Stimulated activated CD4-positive, alpha-beta T cell treated with anti-CD3 and anti-CD28 coated beads, Interleukin-1b, Interleukin-23, amount 100 ng/mL, for 24 hours (primary cell): ENCODE measurements at places on chromosomes 5 and 9.

DNA sequence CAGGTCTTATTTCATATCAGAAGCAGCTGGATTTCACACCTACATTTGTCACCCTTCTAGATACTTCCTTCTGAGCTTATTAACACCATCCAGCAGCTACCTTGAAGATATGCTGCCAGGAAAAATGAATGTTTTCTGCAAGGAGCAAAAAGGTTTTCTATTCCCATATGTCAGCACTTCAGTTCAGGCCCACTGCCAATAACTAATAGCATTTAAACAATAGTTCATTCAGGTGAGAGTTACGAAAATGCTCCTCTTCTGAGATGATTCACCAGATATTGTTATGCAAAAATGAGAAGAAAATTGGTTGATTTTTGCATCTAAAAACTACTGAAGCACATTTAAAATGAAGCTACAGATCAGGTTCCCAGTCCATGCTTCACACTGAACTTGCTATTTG lies 56.4 kb upstream of the ISL1 start:
- DNase-seq = no peak

GRCh38 chr5:63923914-63924313 lies 38.3 kb downstream of the HTR1A start:
- no peak for DNase-seq

- DNase-seq = no peak
These were observed 8.7 kb downstream of the TRIM36 start for GRCh38 chr5:115160975-115161475.

DNA sequence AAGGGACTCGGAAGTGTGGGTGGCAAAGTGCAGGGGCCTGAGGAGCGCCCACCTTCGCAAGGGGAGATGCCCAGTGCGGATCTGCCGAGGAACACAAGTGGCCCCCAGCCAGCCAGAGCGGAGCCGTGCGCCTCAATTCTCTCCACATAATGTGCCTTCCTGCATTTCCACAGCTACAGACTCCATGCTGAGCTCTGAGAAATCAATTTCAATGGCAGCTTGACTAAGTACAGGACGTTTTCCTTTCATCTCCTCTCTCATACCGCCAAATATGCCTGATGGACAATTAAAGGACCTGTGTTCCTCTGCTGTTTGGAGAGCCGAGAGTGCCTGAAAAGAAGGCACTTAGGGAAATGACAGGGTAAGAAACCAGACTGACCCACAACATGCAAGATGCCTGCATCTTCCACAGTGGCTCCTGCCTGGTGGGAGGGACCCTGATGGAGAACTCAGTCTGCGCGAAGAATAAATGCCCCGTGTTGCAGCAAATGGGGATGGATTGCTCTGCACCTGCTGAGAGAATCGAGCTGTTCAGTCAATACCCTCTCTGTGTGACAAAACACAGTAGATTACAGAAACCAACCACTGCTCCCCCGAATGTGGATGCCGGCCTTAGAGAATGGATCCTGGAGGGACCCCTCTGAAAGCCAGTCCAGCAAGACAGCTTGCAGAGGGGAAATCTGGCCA lies 38.6 kb upstream of the OLFM1 start:
- DNase-seq = no peak

DNA sequence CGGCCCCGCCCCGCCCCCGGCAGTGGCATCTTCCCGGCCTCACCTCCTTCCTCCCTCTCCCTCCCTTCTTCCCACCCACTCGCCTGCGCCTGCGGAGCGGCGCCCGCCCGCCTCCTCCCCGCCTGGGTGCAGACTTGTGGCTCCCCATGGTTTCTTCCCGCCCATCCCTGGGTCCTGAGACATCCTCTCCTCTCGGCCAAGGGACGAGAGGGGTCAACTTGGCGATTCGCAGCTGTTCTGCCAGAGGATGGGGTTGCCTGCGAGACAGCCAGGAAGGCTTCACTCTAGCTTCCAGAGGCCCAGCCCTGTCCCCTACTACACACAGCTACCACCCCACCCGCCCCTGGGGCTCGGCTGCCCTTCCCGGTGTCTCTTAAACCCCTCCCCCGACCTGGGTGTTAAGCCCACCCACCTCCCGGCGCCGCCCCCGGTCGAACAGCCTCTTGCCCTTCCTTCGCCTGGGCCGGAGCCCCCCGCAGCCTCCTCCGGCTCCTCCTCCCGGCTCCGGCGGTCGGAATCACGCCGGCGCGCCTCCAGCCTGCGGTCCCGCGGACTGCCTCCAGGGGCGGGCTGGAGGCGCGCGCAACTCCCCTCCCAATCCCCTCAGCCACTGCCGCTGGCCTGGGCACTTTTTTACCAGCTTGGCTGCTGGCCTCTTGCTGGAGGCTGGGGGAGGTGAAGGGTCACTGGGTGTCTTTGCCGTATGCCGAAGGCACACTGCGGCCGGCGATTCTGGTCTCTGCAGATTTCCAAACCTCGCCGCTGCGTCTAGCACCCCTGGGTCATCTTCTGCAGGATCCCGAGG lies 1.9 kb downstream of the JADE2 start:
- DNase-seq = peak; percentile 71

GRCh38 chr5:4255441-4255840 lies 659.8 kb downstream of the IRX1 start:
- DNase-seq = no peak

- DNase-seq = no peak
These were observed 67.0 kb upstream of the RNU6ATAC start for GRCh38 chr9:134231330-134231745.

GRCh38 chr9:136327304-136327974 lies at the start of gene GPSM1:
Gene GPSM1 (plus strand): TSS chr9:136327539. CDS start chr9:136327696, 157 bp downstream.
- DNase-seq = no peak

DNA sequence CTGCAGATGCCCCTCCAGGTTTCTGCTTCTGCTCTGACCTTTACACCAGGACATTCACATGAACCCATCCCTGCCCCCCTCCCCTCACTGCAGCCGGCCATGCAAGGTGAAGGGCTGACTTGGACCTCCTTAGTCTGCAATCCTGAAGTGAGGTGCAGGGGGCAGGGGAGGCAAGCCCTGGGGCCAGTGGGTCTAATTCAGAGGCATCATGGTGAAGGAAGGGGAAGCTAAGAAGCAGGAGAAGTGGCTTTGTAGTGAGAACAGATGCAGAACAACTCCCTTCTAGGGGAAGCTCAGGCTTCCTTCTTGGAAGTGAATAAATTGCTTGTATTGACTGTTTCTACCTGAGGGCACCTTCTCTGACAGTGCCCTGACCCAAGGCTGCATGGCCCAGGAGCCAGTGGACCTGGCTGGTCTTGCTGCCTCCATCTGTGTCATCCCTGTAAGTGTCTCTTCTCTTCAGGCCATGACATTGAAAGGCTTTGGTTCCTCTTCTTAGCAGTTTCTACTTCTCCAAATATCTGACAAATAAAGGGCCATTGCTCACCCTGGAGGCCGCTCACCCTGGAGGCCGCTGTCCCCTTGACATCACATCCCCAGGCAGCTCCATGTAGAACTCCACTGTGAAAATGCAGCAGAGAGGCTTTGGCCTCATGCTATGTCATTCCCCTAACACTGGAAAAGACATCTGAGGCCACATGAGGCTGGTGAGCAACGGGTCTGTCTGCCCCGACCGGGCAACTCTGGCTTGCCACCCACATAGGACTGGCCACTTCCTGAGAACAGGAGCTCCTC lies 55.3 kb downstream of the GADD45G start:
- DNase-seq = no peak

- no peak for DNase-seq
These were observed 16.2 kb upstream of the TJP2 start for GRCh38 chr9:69157751-69158466.

GRCh38 chr5:81750308-81751008 lies 439 bp downstream of the SSBP2 start:
- no peak for DNase-seq

DNA sequence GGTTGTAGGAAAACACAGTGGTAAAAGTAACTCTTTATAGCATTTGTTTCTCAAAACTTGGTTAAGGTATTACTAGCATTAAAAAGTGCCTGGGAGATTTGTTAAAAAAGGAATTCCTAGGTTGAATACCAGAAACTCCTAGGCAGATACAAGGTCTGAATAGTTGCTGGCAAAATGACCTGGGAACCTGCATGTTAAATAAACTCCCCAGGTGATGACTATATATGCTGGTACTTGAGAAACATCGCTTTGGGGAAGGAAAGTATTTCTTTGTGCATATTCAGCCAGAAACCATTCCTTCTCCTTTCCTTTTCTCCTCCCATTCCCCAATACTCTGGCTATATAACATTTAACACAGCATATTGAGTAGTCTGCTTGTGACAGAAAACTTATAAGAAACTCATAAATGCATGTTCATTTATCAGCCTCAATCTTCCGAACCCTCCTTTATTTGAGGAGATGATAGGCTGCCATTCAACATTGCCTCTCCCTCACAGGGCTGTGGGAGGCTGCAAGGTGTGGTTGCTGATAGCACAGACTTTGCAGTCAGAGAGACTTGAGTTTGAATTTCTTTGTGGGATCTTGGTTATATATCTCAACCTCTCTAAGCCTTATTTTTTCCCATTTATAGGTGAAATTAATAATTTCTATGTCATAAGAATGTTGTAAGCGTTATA lies 28.7 kb downstream of the PCSK1 start:
- no peak for DNase-seq

GRCh38 chr9:128062846-128063831 lies 4.0 kb downstream of the NAIF1 start:
- no peak for DNase-seq

DNA sequence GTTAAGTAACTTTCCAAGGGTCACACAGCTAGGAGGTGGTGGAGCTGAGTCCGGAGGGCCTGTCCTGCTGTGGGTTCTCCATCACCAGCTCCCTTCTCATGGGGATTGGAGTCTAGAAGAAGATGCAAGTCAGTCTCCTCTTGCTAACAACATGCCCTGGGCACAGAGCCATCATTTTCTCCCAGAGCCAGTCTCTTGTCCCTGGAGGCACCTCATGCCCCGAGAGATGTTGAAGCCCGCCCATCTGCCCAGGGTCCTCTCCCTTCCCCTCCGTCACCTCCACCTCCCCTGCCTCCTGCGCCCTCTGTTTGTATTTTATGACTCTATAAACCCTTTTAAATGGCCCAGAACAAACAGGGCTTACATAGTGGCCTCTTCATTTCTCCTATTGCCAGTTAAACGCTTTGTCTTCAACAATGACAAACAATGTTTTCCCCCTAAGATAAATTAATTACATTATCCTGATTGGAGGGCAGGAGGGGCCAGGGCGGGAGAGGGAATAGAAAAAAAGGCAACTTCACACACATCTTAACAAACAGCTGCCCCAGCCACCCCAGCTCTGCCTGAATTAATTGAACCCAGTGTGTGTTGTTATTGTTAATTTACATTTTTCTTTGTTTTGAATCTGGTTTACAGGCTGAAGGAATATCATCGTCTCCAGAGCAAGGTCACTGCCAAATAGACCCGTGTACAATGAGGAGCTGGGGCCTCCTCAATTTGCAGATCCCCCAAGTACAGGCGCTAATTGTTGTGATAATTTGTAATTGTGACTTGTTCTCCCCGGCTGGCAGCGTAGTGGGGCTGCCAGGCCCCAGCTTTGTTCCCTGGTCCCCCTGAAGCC lies 55.8 kb downstream of the ASS1 start:
- DNase-seq = no peak

DNA sequence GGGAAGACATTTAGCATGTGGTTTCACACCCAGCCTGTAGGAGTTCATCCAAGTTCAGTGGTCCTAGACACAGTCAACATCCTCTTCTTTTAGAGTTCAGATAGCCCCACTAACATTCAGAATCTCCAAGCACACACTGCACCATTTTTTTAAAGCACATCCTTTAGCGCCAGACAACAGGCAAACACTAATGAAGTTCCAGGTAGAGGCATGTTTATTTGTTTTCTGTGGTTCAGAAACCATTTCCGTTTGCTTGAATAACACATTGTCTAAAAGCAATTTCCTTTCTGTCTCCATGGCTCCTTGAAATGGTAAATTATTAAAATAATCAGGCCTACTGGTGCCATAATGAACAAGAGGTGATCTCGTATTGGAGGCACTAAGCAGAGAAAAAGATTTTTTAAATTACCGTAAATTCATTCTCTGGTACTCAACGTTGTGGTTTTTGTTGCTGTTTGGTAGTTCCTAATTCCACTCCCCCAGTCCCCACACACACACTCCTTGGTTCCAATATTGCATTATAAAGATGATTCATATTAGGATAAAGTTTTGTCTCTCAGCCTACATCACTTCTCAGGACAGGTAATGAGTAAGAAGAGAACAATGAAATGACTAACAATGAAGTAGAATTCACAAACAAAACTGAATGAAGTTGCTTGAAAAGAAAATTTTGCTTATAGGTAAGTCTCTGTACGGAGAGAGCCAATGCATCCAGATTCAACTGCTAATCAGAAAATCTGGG lies 153.1 kb downstream of the PCSK1 start:
- no peak for DNase-seq

- DNase-seq = no peak
These were observed 18.0 kb downstream of the ATOX1 start for GRCh38 chr5:151740336-151740942.

GRCh38 chr9:84761137-84761808 lies 91.7 kb downstream of the NTRK2 start:
- no peak for DNase-seq

DNA sequence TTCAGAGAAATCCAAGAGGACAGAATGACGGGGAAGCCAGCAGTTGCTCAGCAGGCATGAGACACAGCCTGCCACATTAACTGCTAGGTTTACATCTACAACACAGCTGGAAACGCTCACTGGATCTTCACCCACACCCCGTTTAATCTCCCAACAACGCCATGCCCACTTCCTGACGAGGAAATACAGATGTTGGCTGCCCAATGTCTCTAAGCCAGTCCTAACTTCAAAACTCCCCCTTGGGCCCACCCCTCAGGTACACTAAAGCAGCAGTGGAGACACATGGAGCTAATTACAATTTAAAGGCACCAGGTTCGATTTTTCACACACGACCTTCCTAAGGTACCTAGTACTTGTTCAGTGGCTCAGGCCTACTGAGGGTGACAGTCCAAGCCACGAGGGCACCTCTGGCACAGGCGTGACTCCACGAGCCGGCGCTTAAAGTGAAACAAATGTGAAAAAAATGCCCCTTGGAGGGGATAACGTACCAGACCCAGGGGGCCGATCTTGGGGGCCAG lies 904 bp downstream of the RPL12 start:
- no peak for DNase-seq

- no peak for DNase-seq
These were observed 11.7 kb downstream of the MTREX start for GRCh38 chr5:55319491-55319890.

DNA sequence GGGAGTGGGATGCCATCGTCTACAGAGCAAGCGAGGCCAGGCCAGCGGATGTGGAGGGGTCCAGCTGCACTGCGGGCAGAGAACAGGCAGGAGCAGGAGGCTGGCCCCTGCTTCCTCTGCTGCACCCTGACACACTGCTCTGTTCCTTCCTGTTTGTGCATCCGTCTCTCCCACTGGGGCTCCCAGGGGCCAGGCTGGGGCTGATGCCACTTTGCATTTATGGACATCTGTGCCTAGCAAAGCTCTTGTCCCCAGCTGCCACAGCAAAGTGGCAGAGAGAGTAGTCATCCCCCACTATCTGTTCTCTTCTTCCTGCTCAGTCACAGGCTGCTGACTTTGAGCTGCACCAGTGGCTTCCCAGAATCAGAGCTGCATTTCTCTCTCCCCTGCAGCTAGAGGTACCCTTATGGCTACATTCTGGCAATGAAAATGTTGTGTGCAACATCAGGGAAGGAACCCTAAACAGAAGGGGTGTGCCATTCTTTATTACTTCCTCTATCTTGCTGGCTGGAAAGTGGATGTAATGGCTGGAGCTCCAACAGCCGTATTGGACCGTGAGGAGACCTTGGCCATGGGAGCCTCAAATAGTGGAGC lies 4.2 kb upstream of the NINJ1 start:
- no peak for DNase-seq
